ENCODE measurements at places on chromosomes 1 and 21.
A peak's percentile ranks its signal among the peaks of the same experiment; 100 is the strongest.

GRCh38 chr1:6028042-6028850 is 17.4 kb upstream of the KCNAB2 start:
- peak; percentile 83 for DNase-seq

GRCh38 chr1:50091068-50091467 is 17.7 kb upstream of the ELAVL4 start:
- DNase-seq, result no peak

DNA sequence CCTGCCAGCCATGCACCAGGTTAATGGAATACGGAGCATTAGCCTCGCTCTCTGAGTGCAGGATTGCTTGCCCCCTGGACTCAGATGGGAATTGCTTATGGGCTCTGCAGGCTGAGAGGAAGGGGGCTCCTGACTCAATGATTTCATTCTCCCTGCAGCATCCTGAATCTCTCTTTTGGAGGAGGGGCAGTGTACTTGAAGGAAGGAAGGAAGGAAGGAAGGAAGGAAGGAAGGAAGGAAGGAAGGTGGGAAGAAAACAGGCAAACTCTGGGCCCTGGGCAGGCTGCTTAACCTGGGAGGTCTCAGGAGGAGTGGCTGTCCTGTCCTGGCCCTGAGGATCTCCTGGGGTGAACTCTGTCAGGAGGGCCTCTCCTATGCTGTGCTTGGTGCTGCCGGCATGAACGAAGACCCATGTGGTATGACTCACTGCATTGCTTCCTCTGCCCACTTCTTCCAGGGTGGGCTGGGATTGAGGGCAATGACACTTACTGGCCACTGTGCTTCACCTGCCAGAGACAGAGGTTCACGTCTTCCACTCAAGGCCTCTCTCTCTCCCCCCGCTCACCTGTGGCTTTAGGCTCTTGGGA is 257.1 kb upstream of the CSF3R start:
- no peak for DNase-seq

DNA sequence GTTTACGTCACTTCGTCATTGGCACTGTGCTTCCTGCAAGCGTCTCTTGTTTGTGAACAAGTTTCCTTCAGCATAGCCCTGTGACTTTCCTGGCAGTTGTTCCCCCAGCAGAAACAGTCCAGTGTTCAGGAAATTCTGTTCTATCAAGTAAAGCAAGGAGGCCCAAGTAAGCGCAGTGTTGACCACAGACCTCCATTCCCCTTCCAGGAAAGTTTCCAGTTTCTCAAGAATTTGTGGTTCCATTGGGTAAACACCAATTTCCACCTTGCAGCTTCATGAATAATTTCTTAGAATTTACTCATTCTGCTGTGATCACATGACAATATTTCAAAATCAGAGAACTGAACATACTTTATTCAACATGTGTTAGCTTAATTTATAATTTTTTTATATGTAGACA is 88.5 kb upstream of the ETV3 start:
- no peak for DNase-seq

- DNase-seq, result peak; percentile 56
Measured at GRCh38 chr1:172533513-172534151, 682 bp downstream of the SUCO start.

- DNase-seq, result no peak
Measured at GRCh38 chr1:109399326-109399957, 1.7 kb upstream of the SORT1 start.

GRCh38 chr1:227094249-227094966 is 154.3 kb downstream of the COQ8A start:
- DNase-seq, result no peak

GRCh38 chr1:28640766-28641165 is 2.1 kb downstream of the TAF12 start:
- DNase-seq, result no peak

- no peak for DNase-seq
Measured at GRCh38 chr1:4894566-4894965, 240.2 kb downstream of the AJAP1 start.

DNA sequence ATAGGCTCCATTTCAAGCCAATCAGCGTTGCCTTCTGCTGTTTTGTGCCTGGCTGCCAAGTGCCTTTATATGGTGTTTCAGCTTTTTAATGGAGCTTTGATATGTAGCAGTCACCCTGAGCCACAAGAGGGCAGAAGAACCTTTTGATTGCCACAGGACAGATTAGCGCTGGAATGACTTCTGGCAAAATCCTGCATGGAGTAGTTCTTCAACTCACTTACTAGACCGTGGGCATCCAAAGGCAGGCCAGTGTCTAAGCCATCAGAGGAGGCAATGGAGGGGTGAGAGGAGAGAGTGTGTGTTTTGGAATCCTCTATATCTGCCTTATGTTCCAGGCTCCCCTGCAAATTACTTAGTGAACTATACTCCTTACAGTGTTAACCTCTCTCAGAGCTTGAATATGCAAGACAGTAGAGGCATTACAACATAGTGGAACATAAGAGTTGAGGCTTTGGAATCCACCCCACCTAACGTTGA is 56.2 kb downstream of the ST3GAL3 start:
- DNase-seq, result peak; percentile 12

GRCh38 chr1:175512637-175513412 is 230.6 kb downstream of the TNR start:
- DNase-seq, result no peak

DNA sequence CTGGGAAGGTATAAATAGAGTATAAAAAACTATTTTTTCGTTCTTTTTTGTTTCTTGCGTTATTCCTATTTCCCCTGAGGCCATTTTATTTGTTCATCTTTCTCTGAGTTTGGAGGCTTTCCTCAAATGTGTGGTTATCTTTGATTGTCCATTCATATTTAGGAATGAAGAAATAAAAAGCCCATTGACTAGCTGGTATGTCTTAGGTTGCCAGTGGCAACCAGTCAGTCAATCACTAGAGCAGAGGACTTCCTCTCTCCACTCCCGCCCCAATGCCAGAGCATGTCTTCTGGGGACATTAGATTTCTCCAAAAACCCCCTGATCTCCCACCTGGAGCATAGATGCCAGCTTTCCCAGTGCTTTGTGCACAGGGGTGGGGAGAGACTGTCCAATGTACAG is 20.7 kb upstream of the FOXE3 start:
- no peak for DNase-seq

DNA sequence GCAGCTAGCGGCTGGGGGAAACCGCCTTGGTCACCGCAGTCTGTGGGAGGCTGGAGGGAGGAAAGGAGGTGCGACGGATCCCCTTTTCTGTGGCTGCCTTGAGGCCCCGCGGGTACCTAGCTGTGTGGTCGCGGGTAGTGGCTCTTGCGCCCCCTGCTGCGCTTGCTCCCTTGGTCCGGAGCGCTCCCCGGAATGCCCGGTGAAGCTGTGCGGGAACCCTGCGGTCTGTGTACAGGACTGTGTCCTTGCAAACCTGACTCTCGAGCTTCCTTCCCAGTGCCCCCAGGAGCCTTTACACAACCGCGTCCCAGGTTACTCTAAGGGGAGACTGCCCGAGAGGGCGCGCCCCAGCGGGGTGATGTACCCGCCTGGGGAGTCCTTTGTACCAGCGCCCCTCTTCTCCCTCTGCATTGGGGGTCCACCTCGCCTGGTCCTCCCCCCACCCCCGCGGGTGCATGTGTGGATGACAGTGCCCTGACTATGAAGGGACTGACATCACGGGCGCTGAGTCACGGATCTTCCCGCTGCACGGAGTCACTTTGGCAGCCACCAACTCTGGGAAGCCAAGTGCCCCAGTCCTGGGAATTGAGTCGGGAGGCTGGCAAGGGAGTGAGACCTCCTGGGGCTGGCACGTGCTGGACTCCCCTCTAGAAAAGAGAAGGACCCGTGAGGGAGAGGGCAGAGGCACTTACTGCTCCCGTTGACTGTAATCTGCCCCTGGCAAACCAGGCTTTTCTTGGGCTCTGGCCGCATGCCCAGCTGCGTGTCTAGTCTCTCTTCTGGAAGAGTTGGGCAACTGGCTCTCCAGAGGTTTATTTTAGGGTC is 816 bp downstream of the IL6R start:
- peak; percentile 40 for DNase-seq

GRCh38 chr1:89952605-89953130 is 42.2 kb upstream of the ZNF326 start:
- no peak for DNase-seq

DNA sequence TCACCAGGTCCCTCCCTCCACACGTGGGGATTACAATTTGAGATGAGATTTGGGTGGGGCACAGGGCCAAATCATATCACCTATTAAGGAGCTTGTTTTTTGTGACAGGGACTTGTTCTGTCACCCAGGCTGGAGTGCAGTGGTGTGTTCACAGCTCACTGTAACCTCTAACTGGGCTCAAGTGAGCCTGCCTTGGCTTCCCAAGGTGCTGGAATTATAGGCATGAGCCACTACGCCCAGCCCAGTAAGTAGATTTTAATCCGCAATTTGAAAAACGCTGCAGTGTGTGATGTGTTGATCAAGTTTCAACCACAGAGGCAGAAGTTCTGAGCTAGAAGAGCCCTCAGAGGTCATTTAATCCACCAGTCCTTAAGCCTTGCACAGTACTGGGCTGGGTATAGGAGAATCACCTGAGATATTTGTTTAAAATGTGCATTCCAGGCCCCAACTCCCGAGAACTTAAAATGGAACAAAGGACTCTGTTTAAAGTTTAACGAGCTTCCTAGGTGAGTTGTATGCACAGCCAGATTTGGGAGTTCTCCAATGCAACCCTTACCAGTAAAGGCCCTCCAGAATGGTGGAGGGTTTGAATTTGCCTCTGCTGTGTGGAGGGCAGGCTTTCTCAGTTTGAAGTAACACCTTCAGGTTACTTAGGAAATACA is 13.4 kb downstream of the RPL11 start:
- DNase-seq, result no peak

DNA sequence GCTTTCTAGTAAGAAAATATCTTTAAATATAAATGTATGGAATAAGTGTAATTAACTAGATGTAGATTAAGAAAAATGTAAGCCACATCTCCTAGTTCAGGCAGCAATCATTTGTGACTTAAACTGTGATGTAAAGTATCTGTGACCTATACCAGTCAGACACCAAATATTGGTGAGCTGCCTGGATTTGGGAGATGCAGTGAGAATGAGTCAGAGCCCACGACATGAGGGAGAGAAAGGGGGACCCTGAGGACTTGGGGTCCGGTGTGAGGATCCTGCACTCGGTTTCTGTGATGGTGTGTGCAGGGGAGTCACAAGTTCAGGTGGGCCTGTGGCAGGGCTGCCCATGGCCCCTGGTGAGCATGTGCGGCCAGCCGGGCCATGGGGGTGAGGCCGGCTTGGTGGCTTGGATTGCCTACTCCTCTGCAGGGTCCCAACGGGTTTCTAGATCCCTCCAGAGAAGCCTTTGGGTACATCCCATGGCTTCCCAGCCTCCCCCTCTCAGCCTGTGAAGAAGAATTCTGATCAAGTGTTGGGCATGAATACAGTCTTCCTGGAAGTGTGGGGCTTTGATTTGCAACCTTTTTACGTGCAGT is 19.0 kb upstream of the ABCG1 start:
- DNase-seq, result no peak

- DNase-seq, result no peak
Measured at GRCh38 chr1:36889478-36890226, 144.7 kb downstream of the GRIK3 start.

DNA sequence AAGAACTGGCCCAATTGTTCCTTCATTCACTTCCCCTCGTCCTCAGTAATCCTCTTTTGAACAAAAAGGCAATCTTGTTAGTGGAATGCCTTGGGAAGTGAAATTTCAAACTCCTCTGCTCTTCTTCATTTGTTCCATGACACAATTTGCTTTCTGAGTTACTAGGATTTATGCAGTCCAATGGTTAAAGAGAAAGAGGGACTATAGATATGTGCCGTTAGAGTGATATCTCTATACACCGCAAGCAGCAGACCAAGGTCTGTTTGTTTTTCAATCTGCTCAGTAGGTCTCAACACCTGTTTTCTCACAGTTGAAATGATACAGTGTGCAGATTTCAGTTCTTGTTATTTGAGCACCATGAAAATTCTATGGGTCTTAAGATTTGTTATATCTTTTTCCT is 244.0 kb downstream of the DNM3 start:
- DNase-seq, result no peak

GRCh38 chr1:46099215-46099614 is 33.2 kb downstream of the PIK3R3 start:
- no peak for DNase-seq

GRCh38 chr1:167964646-167965045 is 27.8 kb upstream of the MPC2 start:
- no peak for DNase-seq

- DNase-seq, result no peak
Measured at GRCh38 chr1:176701151-176701866, 238.3 kb downstream of the PAPPA2 start.

GRCh38 chr1:219174460-219175211 is 958 bp downstream of the LYPLAL1 start:
- DNase-seq, result peak; percentile 46

- no peak for DNase-seq
Measured at GRCh38 chr21:33234635-33235520, 5.1 kb downstream of the IFNAR2 start.

DNA sequence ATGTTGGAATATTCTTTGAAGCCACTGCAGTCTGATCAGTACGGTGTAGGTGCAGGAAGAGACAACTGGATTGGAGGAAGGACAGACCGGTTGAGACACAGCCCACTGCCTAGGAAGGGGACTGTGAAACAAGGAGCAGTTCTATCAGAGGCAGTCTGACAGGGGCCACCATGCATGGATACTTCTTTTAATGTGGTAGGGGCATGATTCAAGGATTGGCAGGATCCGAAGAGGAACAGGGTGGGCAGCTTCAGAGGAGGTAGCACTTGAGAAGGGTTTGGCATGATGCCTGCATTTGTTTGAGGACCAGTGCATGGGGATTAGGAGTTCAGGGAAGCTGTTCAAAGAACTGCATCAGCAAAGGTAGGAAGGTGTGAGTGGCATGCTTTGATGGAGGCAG is 167.9 kb downstream of the DYRK1A start:
- DNase-seq, result no peak

DNA sequence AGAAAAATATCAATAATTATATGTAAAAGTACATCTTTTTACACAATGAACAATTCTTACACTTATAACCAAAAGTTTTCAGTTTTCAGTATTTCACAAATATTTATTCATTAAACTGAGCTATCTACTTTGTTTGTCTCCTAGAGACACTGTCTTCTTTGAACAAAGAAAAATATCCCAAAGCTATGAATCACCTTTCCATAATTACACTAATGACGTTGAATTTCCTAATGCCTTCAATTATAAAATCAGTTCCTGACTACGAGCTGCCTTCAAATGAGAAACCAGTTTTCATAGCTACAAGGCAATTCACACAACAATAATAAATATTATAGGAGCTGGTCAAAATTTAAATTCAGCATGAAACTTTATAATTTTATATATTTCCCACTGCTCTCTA is 201.8 kb upstream of the BRINP3 start:
- DNase-seq, result no peak

- DNase-seq, result no peak
Measured at GRCh38 chr1:245961137-245961540, 545.9 kb downstream of the SMYD3 start.

GRCh38 chr1:42228938-42229337 is 64.4 kb upstream of the GUCA2A start:
- no peak for DNase-seq

GRCh38 chr1:116881879-116882520 is 27.7 kb upstream of the PTGFRN start:
- no peak for DNase-seq
